ENCODE measurements at places on chromosomes 16 and 17.

DNA sequence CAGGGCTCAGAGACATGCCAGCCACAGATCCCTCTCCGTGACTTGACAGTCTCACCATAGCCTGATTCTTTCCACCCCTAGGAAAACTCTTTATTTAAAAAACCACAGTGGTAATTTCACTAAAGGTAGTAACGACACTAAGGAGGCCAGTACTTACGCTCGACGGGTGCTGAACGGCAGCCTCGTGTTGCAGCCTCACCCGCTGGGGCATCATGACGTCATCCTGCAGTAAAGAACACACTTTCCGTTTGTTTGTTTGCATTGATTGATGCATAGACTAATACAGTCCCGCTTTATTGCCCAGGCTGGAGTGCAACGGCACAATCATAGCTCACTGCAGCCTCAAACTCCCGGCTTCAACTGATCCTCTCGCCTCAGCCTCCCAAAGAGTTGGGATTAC lies 65.1 kb upstream of the METRNL start:
- no peak for DNase-seq

DNA sequence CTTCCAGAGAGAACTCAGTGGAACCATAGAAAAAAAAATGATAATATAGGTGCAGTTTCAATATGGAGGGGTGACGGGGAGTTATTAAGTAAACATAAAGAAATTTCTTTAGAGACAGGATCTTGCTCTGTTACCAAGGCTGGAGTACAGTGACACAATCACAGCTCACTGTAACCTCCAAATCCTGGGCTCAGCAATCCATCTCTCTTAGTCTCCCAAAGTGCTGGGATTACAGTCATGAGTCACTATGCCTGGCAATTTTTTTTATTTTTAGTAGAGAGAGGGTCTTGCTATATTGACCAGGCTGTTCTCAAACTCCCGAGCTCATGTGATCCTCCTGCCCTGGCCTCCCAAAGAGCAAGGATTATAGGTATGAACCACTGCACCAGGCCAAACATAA lies 48.8 kb downstream of the NLRC5 start:
- no peak for DNase-seq

DNA sequence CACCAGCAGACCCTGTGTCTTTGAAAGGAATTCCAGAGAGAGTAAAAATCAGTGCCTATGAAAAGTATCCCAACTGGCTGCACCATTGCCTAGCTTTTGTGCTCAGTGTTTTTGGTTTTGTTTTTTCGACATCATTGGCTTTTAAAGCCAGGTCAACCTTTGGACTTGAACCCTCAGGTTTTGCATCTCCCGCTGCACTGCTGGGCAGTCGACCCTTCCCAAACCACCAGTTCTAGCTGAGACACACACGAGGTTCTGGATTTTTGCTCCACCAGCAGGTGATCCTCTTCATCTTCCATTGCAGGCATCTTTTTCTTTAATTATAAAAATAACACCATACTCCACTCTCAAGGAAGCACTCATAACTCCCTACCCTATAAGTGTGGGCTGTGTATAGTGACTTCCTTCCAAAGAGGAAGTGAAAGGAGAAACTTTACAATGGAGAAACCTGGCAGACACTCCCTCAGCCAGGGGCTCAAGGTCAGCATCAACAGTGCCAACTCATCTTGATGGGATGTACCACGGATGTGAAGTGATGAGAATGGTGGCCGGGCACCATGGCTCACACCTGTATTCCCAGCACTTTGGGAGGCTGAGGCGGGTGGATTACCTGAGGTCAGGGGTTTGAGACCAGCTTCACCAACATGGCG lies 57.8 kb downstream of the BMERB1 start:
- no peak for DNase-seq

DNA sequence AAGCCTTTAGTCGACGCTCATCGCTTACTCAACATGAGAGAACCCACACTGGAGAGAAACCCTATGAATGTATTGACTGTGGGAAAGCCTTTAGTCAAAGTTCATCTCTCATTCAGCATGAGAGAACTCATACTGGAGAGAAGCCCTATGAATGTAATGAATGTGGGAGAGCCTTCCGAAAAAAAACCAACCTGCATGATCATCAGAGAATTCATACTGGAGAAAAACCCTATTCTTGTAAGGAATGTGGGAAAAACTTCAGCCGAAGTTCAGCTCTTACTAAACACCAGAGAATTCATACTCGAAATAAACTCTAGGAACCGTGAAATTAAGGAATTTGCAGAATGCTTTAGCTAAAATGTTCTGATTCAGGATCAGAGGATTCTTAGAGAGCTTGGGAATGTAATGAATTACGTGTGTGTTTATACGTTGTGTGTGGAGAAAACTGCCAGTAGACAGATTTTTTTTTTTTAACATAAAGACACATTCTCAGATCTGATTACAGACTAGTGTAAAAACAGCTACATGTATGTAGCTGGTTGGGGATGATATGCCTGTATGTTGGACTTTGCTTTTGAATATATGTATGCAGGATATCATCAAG lies 25.4 kb downstream of the ZFP90 start:
- DNase-seq, result no peak

GRCh38 chr17:67020293-67020766 lies 24.0 kb upstream of the CACNG1 start:
- DNase-seq, result no peak

- DNase-seq, result no peak
Observed at GRCh38 chr17:47301831-47302230, 21.9 kb upstream of the EFCAB13 start.

DNA sequence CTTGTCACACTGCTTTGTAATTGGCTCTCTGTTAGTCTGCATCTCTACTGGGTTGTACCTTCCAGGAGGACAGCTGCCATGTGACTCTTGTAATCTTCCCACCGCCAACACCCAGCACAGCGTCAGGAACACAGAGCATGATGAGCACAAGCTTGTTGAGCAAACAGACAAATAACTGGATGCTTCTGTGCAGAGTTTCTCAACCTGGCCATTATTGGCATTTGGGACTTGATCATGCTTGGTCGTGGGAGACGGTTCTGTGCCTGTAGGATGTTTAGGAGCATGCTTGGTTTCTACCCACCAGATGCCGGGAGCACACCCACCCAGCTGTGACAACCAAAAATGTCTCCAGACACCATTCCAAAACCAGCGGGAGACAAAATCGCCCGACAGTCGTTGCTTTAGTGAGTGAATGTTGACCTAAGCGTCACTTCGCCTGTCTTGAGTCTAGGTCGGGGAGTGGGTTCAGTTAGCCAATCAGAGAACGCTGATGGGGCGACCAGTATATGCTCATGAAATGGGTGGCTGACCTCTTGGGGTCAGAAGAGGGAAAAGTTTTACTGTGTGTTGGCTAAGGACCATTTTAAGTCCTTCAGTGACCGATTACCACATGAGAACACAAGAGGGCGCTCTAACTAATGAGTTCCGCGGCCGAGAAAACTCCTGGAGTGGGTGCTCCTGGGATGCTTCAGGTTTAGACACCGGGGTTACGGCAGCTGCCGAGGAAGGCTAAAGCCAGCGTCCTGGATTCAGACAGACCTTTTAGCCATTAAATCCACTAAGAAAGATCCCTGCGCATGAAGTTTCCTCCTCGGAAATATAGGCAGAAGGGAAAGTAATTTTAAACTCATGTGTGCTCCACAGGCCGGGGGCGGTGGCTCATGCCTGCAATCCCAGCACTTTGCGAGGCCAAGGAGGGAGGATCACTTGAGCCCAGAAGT lies 57.8 kb upstream of the TEX2 start:
- peak; percentile 94 for DNase-seq

DNA sequence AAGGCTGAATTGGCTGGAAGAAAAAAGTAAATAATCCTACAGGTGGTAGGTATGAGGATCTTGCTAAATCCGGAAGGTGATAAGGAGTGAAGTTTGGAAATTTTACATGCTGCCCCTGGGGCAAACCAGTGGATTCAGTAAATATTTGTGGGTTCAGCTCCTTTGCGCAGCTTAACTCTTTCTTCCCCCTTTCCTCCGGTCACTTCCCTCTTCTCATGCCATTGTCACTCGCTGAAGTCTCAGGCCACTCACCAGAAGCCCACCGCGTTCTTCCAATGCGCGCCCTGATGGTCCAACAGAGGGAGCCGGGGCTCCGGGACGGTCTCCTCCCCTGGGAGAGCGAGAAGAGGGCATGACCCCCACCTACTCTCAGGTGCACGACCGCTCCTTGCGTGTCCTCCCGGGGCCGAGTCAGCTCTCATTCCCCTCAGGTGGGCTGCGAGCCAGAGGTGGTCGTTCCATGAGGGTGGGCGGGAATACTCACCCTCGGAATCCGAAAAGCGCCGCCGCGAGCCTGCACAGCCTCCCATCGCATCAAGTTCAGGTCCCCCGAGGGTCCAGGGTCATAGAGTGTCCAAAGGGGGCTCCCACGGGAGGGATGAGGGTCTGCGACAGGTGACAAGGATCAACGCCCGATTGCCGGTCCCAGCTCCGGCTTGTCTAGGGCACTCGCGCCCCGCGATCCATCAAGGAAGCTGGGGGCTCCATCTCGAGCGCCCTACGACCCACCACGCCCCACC lies 474 bp downstream of the CLN3 start:
- peak; percentile 78 for DNase-seq

DNA sequence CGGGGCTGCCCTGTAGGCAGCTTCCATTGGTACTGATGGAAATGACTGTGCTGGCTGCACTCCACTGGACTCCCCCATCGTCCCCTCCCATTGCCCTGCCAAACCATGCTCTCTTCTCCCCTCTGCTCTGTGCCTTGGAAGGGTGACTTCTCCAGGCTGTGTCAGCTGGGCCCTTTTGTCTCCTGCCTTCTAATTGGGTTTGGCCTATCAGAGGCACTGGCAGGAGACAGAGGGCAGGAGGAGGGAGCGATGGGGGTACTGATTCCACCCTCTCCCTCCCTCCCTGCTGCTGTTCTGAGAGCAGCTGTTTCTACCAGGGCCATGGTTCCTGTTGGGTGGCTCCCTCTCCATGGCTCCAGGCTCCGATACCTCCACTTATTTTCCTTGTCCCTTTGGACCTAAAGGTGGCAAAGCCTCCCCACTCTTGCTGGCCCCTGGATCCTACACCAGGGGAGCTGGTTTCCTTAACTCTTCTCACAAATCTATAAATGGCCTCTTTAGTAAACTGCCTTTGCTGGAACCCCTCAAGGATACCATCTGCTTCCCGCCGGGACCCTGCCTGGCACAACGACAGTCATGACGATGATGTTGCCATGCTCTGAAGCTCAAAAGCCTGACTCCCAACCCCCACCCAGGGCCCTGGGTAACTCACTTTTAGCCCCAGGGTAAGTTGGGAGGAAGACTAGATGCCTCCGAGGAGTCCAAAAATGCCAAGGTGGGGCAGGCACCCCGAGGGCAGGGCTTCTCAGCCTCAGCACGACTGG lies 123.8 kb upstream of the RPL38 start:
- no peak for DNase-seq

DNA sequence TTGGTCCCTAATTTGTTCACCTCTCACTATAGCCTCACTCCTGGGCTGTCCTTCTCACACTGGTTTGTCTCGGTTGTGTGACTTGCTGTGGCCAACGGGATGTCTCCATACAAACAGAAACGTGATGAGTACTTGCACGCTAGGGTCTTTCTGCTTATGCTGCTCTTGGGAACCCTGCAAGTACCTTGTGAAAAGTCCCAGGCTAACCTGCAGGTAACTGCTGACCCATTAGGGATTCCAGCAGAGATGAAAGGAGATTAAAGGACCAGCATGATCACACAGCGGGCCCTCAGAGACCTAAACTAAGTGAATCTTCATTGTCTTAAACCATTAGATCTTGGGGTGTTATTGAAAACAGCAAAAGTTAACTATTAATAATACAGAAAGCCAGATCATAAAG lies 562.8 kb upstream of the GOT2 start:
- peak; percentile 76 for DNase-seq

GRCh38 chr17:78412403-78412802 lies 34.0 kb downstream of the PGS1 start:
- no peak for DNase-seq

DNA sequence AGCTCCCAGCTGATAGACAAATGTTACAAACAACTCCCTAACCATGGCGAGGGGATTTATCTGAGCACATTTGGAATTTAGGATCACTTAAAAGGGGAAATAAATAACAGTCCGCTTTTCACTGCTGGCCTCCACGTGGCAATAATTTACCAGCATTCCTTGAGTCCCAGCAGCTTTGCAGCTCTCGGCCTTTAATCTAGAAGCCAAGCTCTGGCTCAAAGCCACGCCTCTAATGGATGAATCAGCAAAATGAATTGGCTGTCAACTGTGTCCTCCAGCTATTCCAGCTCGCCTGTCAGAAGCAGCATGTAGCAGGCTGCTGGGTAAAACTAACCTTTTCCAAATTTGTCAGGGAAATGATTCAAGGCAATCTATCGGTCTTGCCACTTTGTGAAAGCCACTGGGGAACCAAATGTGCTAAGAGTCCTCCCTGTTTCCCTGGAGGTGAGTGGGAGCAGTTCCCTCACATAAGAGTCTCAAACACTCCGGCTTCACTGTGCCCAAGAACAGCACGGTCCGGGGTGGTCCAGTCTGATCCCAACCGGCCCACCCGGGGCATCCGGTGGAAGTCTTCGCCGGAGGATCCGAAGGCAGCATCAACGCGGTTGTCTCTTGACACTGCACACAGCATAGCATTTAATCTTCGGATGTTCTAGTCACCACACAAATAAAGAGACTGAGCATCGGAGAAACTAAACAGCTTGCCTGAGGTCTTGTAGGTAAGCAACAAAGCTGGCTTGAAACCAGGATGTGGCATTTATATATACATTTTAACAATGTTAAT lies 143.3 kb downstream of the PARN start:
- peak; percentile 75 for DNase-seq

DNA sequence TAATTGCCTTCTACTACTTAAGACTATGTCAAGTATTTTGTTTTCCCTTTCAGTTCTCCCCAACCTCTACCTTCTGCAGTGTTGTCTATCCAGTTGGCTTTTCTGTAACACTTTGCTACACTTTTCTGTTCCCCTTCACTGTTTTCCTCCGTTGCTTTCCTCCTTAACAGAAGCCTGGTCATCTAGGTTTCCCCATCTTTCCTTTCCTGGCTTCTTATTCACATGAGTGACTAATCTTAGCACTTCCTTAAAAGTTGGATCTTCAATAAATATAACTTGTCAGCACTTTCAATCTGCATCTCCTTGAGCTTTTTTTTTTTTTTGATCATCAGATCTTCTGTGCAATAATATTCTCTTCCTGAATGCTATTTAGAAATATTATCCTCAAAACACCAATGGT lies 2.8 kb upstream of the SLFN11 start:
- no peak for DNase-seq

GRCh38 chr17:70644096-70644495 lies 474.8 kb downstream of the KCNJ2 start:
- DNase-seq, result no peak

DNA sequence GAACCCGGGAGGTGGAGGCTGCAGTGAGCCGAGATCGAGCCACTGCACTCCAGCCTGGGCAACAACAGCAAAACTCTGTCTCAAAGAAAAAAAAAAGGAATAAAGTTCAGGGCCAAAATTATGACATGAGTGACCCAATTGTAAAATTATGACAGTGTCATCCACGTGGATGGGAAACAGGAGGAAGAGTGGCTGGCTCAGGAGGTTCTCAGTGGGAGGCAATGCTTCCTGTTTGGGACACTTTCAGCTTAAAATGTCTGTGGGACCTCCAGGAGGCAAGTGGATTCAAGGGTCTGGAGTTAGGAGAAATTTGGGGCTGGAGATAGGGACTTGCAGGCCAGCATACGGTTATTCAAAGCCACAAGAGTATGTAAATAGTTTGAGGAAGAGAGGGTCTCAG lies 8.0 kb upstream of the STX4 start:
- no peak for DNase-seq
